Bone marrow (tissue), 2 donors: ENCODE measurements at places on chromosomes 6 and 20.

DNA sequence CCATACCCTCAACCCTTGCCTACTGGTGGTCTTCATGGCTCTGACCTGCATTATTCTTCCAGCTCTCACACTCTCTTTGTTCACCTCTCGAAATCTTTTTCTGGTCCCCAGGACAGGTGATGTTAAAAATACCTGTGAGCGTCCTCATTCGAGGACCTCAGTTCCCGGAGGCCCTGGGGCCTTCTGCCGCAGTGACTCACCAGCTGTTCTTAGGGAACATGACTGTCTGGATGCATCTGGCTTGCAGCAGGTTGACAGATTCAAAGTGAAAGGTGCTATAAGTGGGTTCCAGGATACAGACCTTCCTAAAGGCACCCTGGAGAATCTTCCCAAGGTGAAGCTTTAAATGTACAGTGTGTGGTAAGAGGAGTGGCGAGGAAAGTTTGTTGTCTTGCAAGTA is 210.4 kb upstream of the KCNG1 start:
- no peak for DNase-seq

- no peak for DNase-seq
These were observed 2.3 kb upstream of the HELZ2 start for GRCh38 chr20:63576311-63576710.

- no peak for DNase-seq
These were observed 113.7 kb upstream of the QKI start for GRCh38 chr6:163300838-163301237.

DNA sequence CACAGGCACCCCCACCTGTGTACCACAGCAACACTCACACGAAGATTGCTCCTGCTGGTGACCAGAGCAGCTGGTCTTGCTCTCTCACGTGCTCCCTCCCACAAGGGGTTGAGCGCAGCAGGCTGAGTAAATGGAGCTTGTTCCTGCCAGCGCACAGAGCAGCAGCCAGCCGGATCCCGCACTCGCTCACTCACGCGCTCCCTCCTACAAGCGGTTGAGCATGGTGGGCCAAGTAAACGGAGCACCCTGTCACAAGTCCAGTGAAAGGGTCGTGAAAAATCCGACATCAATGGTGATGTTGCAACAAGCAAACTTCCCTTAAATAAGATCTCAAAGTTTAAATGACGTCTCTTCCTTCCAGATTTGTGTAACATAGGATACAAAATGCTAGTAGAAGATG is 313.7 kb downstream of the FOXC1 start:
- DNase-seq: no peak

GRCh38 chr6:133898263-133898662 is 9.3 kb downstream of the TCF21 start:
- no peak for DNase-seq

DNA sequence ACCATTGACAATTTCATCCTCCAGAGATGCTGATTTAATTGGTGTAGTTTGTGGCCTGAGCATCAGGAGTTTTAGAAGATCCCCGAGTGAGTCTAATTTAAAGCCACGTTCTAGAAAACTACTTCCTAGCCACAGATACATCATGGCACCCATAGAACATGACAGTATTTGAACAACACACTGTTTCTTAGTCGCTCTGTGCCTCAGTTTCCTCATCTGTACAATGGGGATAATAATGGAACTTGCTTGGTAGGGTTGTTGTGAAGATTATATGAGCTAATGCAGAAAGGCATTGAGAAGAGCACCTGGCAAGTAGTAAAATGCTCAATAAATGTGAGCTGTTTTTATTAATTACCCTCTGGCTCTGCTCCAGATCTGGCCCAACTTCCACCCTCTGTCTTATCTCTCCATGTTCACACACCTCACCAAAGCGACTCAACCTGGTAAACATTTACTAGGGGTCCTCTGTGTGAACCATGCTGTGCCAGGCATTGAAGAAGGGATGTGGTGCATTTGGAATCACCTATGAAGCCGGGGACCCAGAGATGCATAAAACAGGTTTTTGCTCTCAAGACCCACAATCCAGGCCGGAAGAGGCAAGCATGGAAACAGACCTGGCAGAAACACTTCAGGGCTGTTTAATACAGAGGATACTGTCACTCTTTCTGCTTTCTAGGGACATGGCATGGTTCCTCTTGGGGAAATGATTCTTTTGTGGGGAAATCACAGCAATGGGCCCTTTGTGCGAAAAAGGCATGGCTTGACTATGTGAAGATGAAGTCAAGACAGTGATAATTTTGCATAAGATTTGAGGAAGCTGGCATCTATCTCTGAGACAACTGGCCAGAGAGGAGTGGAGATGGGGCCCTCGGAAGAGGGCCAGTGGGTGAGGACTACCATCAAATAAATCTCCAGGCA is 16.2 kb upstream of the MRPS18A start:
- no peak for DNase-seq

DNA sequence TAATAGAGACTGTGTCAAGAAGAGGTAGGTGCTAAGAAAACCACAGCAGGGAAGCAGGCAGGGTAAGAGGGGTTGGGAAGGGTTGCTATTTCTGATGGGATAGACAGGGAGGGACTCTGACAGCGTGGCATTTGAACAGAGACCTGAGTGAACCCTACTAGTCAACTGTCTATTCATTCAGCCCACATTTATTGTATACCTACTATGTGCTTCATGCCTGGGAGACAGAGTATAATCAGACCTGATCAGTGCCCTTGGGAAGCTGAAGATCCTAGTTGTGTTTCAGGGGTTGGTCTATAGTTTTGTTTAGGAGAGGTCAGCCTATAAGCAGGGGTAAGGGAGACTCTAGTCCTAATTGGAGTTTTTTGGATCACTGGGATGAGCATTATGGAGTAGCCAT is 14.9 kb upstream of the CAPN11 start:
- DNase-seq: no peak

- no peak for DNase-seq
These were observed 78.9 kb downstream of the CRYBG1 start for GRCh38 chr6:106439459-106439858.

GRCh38 chr6:148367411-148368024 is 24.9 kb downstream of the SASH1 start:
- DNase-seq: peak; percentile 21

- peak; percentile 56 for DNase-seq
These were observed 1.4 kb downstream of the RREB1 start for GRCh38 chr6:7108964-7109836.

- no peak for DNase-seq
These were observed 43.5 kb upstream of the EPB41L1 start for GRCh38 chr20:36110994-36111393.

GRCh38 chr20:46126440-46127056 is 8.4 kb downstream of the CD40 start:
- no peak for DNase-seq

- DNase-seq: no peak
These were observed 4.1 kb downstream of the EBF4 start for GRCh38 chr20:2696646-2697045.

GRCh38 chr6:82006027-82006738 is 241.4 kb downstream of the IBTK start:
- no peak for DNase-seq

GRCh38 chr20:56826705-56827665 is 197.9 kb downstream of the TFAP2C start:
- DNase-seq: no peak

DNA sequence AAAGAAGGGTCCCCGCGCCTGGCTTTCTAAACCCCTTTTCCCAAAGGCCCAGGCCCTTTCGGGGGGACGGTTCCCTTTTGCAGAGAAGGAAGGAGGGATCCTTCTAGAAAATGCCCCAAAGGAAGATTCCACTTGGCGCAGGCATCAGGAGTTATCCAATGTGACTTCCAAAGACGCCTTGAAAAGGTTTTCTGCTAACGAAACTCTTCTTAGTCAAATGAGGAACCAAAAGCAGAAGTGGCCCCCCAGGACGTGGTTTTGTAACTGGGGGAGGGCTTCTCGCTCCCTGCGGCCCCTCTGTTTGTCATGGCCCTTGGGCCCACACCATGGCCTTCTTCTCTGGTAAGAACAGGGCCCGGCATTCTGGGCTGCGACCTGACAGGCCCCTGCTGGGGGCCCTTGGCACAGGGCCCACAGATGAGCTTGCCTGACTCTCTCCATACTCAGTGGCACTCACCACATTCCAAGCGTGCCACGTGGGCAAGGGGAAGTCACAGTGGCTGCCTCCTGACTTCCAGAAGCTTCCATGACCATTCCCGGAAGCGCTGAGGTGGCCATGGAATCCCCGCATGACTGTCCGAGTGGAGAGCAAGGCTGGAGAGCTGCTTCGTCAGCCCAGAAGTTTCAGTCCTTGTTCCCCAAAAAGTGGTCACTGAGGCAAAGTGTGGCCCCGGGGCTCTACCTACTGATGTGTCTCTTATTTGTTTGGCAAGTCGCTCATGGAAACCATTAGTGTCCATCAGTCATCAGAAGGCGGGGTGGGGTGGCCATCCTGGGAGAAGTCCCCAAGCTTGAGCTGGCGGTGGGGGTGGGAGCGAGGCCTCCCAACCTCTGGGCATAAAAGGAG is 834 bp upstream of the CTSZ start:
- peak; percentile 85 for DNase-seq

DNA sequence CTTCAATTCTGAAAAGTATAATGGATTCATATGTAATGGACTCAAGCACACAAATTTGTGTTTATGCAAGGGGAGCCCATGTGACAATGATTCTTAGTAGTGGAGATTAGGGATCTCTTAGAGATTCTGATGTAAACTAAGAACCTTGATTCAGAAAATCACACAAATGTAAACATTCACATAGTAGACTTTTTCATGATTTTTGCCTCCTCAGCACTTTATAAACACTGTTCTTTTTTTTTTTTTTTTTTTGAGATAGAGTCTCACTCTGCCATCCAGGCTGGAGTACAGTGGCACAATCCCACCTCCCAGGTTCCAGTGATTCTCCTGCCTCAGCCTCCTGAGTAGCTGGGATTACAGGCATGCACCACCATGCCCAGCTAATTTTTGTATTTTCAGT is 170.1 kb upstream of the PLCB4 start:
- DNase-seq: no peak

DNA sequence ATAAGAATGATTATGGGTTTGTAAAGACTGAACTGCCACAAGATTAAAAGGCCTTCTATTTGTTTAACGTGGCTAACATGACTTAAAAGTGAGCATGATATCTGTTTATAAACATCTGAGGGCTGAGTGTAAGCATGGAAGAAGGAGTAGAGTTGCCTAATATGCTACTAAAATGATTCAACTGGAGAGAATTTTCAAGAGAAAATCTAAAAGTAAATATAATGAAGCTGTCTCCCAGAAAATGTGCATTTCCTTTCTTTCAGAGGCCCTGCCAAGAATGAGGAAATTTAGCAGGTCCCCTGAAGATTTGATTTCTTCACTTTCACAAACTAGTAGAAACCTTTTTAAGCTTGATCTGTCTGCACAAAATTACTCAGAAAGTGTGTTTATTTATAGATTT is 4.2 kb upstream of the EYA4 start:
- no peak for DNase-seq

- no peak for DNase-seq
These were observed 116.9 kb upstream of the FLRT3 start for GRCh38 chr20:14454296-14454695.

- DNase-seq: no peak
These were observed 75.5 kb upstream of the ZNFX1 start for GRCh38 chr20:49353348-49353747.

GRCh38 chr6:19492636-19493405 is 344.3 kb upstream of the ID4 start:
- no peak for DNase-seq

DNA sequence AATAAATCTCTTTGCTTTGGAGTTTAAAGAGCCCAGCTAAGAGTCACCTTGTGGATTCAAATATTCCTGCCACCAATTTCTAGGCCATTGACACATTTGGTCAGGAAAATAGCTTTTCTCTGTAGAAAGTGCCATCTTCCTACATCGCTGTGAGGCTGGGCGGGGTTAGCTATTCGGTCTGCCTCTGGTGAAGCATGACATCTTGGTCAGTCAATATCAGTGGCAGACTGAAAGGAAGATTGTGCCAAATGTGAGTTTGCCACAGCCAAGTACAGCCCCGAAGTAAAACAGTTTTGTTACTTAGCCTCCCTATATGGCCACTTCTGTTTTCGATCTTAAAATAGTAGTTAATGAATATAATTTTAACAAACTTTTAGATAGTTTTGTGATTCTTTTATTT is 65.5 kb upstream of the FABP7 start:
- no peak for DNase-seq

DNA sequence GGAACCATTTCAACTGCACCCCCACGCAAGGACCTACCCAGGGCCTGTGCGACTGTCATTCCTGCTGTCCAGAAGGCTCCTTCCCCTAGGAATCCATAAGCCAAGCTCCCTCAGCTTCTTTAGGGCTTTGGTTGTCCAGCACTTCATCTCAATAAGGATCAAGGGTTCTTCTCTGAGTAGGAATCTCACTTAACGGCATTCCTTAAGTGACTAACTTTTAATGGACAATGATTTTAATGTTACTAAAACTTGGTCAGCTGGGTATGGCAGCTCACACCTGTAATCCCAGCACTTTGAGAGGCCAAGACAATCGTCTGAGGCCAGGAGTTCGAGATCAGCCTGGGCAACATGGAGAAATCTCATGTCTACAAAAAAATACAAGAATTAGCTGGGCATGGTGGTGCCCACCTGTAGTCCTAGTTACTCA is 13.4 kb downstream of the UBE2V1 start:
- no peak for DNase-seq

- no peak for DNase-seq
These were observed 365.2 kb downstream of the PAX1 start for GRCh38 chr20:22070610-22071058.

DNA sequence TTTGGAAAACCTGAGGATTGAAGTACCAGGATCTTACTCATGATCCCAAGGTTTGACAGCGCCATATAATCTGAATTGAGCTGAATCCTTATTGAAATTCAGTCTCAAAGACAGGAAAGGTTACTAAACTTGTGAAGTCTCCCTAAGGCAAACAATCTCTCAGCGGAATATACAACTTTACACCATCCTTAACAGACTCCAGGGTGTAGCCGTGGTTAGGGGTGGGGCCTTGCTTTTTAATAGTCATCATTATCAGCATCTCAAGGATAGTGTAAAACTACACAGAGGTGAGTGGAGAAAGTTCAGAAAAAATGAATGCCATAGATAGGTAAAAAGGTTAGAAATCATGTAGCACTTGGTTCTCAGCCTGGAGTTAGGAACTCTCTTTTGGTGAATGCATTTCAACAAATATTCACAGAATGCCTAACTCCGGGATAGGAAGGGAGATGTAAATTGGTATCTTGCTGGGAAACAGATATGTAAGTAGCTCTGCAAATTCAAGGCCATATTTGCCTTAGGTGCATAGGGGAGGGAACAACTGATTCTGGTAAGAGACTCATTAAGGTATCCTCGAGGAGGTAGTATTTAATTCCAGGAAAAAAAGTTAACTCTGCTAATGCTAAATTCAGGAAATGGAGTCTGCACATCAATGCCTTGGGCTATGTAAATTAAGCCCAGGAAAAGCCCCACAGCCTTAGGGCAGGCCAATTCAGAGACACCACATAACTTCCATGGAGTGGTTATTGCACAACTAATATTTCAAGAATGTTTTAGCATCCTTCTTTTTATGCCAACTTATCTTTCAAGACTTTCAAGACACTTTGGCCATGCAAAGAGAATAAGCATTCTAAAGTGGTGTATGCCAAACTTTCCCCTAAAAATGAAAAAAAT is 61.6 kb downstream of the SNAP25 start:
- no peak for DNase-seq
